ENCODE measurements at places on chromosomes 1 and 21.
A peak's percentile ranks its signal among the peaks of the same experiment; 100 is the strongest.

GRCh38 chr1:18407166-18408045 lies 73.3 kb upstream of the KLHDC7A start:
- no peak for DNase-seq

DNA sequence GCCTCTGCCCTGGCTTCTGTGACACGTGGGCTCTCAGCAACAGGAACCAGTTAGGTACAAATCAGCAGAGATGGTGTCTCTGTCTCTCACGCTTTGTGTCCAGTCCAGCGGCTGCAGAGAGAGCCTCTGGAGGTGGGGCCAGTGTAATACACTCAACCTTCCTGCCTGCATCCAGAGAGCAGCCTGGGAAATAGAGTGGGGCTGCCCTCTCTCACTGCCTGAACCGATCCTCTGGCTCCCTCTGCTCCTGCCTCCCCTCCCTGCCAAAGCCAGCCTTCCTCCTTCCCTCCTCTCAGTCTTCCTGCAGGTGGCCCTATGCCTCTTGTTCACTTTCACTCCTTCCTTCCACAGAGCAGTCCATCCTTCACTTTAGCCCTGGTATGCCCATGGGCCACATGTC lies at the start of gene ZNF648:
TSS of gene ZNF648 (minus strand) at position 119 of the 400 bp plus-strand sequence. CDS start 3,702 bp downstream, outside the sequence.
- DNase-seq: no peak

- DNase-seq: no peak
These were observed 40.0 kb downstream of the FCRL5 start for GRCh38 chr1:157512036-157512969.

GRCh38 chr21:43195121-43196021 lies 26.6 kb downstream of the CRYAA start:
- no peak for DNase-seq

GRCh38 chr1:169298441-169298840 lies 69.2 kb downstream of the NME7 start:
- no peak for DNase-seq

DNA sequence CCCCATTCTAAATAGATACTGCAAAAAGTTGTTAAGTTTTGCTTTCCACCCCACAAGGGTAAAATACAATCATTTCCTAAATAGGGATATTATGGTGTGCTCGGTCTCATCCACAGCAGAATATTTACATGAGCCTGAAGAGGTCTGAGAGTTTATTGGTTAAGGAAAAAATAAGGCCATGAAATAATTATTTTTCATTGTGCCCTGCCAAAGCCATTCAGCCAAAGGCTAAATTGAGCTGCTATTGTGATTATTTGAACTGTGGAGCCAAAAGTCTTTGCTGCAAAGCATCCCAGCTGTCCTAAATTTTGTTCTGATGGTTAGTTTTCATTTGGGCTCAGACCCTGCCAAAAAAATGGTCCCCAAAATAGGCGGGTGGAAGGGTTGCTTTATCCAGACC lies 298.7 kb upstream of the ESRRG start:
- DNase-seq: no peak

DNA sequence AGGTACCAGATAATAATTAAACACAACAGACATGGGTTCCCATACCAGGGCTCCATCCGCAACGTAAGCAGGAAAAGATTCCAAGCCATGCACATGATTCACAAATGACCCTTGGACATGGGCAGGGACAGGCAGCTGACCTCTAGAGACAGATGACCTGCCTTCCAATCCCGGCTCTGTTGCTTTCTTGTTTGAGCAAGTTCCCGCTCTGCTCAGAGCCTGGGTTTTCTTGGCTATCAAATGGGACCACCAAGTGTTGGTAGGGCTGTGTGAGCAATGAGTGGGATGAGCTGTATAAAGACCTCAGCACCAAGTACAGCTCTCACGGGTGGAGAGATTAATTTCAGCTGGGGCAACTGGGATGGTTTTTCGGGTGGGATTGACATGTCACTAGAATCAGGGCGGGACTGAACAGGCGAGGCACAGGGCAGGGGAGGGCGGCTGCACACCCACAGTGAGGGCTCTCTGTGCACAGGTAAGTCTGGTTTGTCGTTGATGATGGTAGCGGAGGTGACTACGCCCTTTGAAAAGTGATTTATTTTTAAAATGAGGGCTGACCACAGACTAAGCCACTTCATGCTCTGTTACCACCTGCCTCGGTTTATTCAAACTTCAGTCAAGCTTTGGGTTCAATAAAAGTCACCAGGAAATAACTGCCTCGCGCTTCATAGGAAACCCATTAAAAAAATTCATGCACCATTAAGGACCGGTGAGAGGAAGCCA lies 57.5 kb upstream of the IFFO2 start:
- no peak for DNase-seq

GRCh38 chr1:20376171-20376570 lies 85.5 kb downstream of the VWA5B1 start:
- no peak for DNase-seq

DNA sequence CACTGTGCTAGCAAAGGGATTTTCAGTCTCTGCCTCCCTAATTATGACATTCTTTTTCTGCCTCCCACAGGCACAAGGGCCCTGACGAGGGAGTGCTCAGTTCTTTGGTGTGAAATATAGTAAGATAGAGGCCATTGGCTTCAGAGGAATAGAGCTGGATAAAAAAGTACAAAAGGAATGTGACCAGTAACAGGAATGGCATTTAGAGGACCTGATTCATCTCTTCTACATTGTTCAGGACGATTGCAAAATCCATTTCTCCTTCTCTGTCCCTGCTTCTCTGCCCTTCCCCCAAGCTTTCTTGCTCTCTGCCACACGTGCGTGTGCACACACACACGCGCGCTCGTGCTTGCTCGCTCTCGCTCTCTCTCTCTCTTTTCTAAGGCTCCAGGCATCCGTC lies 668.2 kb downstream of the KIF26B start:
- no peak for DNase-seq

GRCh38 chr1:159141584-159142390 lies 29.6 kb upstream of the CADM3 start:
- peak; percentile 88 for DNase-seq

DNA sequence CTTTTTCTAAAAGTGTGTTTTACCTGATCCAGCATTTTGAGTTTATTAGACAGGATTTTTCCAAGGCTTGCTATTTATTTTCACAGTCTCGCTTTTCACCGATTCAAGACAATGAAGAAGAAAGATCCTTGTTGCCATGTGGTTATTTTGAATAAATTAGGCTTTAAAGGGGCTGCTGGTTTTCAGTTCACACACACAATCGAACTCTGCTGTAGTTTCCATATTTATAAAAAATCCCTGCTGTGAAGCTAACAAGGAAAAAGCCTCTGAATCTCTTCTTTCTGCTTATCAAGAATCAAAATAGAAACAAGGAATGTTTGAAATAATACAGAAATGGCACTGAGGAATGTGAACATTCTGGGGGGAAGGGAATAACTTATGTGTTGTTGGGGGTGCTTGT lies 102.5 kb upstream of the KAZN start:
- DNase-seq: no peak
